ENCODE measurements at places on chromosomes 4 and X. TPM values are rescaled to one million over a fixed set of nuclear protein-coding genes. Genes with fewer than 3 reads are reported as not detected.
A peak's percentile ranks its signal among the peaks of the same experiment; 100 is the strongest.

Gene TRIML2
- polyA plus RNA-seq: not detected

GRCh38 chrX:136176399-136176825, 29.1 kb downstream of the FHL1 start:
- peak; percentile 67 for DNase-seq

Gene METTL14
- polyA plus RNA-seq: 10.0 TPM

DNA sequence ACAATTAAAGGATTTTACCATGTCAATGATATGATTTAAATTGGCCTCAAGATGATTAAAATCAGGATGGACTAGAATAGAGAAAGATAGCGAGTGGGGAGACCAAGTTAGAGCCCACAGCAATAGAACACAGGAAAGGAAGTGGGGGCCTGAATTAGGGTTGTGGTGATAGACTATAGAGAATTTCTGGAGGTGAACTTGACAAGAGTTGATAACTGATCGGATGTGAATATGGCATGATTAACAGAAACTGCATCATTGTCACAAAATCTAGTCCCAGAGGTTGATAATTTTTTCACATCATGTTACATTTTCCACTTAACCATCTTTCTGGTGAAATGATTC, 26.3 kb upstream of the TRPC3 start:
- no peak for DNase-seq

Gene MAGEA6
- not detected for polyA plus RNA-seq

Gene PCYT1B
- polyA plus RNA-seq: 2.0 TPM

GRCh38 chr4:153725136-153725830, 34.5 kb downstream of the RNF175 start:
- DNase-seq: no peak

Gene NEIL3
- 0.52 TPM for polyA plus RNA-seq

DNA sequence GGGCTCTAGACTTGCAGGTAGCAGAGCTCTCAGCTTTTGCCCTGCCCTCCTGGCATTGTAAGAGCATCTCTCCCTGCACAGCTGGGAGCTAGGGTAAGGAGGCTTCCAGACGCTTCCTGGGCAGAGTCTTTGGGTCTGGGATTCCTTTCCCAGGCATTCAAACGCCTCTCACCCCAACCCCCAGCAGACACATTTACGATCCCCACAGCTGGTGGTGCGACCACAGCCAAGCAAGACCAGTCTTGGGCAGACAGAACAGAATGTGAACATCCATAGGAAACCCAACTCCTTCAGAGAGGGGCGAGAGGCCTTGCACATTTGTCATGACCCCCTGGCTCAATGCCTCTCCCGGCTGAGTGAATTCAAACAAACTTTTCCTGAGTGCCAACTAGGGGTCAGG, 38.1 kb upstream of the CD99L2 start:
- no peak for DNase-seq

DNA sequence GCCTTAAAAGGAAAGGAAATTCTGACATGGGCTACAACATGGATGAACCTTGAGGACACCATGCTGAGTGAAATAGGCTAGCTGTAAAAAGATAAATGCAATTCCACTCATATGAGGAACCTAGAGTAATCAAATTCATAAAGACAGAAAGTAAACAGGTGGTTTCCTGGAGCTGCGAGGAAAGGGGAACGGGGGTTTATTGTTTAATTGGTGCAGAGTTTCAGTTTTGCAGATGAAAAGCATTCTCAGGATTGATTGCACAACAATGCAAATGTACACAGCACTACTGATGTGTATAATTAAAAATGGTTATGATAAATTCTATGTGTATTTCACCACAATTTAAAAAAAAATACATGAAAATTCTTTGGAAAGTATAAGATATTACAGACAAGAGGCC, 24.0 kb downstream of the PLRG1 start:
- no peak for DNase-seq

Gene OTUD6A
- not detected for polyA plus RNA-seq

DNA sequence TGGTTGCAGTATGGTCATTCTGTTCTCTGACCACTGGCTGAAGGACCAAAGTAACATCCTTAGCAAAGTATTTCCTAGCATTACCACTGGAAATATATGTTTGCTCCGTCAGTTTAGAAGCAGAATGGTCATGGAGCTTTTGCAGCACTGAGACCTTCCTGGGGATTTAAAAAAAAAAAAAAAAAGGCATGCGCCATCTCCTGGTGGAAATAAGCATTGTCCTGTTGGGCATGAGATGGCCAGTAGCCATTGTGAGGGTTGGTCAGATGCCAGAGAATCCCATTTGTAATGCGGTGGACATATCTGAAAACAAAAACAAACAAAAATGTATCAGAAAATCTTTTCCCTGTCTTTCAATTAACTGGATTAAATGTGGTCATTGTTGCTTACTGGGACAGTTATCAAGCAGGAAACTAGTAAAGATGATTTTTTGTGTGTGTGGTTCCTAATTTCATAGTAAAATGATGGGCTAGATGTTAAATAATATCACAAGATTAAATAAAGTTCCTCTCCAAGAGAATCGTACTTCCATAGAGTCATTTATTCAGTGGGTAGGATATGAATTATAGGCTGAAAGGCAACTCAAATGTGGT, 139.6 kb downstream of the SOWAHB start:
- no peak for DNase-seq

Gene IL13RA2
- polyA plus RNA-seq: 0.33 TPM

GRCh38 chrX:12721042-12721441, 70.2 kb upstream of the PRPS2 start:
- DNase-seq: no peak

GRCh38 chr4:8069102-8069752, 89.4 kb downstream of the ABLIM2 start:
- no peak for DNase-seq

Gene CT45A1
- not detected for polyA plus RNA-seq

DNA sequence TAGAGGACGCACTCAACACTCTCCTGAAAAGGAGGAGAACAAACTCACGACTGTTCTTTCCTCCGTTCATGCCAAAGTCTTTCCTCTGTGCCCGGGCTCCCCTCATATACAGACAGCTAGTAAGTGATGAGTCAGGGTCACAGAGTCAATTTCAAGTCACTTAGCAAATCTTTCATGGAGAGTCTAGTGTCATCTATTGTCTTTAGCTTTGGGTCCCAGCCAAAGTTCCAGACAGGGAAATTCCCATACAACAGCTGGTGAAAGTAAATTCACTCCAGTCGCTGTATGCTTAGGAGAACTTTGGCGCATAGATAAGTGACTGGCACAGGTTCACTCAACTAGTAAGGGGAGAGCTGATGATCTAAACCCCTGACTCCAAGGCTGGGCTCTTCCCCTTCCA, 226.5 kb downstream of the MID1 start:
- no peak for DNase-seq

GRCh38 chr4:60463857-60464502, 736.1 kb upstream of the ADGRL3 start:
- no peak for DNase-seq

Gene MGARP
- polyA plus RNA-seq: 108 TPM

DNA sequence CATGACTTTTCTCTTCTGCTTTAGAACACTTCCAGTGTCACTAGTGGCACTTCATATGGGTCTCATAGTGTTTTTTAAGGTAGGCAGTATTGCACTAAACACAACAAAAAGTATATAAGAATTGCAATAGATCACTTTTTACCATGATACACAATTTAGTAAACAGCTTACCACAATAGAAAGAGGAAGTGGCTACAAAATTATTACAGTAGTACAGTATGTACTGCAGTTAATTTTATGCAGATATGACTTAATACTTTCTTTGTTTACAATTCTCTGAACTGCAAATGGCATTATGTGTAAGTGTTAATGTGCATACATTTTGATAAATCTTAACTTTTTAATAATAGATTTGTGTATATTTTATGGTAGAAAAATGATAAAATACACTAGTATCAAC, 157.3 kb downstream of the RRAGB start:
- DNase-seq: no peak

Gene UGT2A3
- polyA plus RNA-seq: not detected

Gene TMEM271
- not detected for polyA plus RNA-seq

DNA sequence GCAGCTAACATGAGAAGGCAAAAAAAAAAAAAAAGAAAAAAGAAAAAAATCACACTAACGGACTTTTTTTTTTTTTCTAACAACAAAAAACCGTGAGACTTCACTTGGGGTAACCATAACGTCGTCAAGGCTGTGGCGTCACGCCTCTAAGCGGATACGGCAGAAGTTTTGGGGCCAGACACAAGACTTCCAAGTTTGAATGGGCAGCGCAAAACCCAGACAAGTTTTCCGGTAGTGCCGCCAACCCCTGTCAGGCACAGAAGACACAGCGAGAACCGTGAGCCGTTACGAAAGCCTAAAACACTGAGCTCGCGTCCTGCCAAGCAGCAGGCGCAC, 556 bp upstream of the SMARCA5 start:
- DNase-seq: no peak

Data from ovary (tissue), 10 donors.